GM23248 (cell line): ENCODE measurements at places on chromosomes 2 and 18. TPM values are rescaled to one million over a fixed set of nuclear protein-coding genes. Genes with fewer than 3 reads are reported as not detected.

DNA sequence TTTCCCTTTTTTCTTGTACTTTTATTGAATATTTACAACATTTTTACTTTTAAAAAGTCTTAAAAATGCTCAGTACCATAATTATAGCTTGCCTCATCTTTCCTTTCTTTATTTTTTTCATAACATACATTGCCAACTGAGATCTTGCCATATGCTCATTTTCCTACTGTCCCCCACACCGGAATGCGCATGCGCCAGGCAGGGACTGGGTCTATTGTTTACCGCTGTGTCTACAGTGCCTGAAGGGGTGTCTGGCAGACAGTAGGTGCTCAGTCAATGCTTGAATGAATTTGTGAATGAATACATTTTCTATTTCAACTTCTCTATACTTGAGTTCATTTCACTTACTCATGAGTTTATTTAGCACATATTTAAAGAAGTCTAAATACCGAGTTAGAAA is 158.0 kb downstream of the CYP26B1 start:
- DNase-seq: no peak

DNA sequence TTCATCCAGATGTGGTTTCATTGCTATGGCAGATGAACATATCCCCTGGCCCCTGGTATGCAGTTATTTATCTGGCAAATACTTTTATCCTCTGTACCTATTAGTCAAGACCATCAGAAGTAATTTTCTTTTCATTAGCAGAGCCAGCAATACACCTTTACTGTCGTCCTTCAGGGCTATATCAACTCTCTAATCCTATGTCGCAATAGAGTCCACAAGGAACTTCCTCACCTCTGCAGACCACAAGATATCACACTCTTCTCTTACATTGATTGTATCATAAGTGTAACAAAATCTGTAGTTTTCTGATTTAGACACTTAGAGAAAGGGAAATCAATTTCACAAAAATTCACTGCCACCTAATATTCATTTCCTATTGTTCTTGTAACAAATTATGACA is 252.9 kb upstream of the DCC start:
- no peak for DNase-seq

DNA sequence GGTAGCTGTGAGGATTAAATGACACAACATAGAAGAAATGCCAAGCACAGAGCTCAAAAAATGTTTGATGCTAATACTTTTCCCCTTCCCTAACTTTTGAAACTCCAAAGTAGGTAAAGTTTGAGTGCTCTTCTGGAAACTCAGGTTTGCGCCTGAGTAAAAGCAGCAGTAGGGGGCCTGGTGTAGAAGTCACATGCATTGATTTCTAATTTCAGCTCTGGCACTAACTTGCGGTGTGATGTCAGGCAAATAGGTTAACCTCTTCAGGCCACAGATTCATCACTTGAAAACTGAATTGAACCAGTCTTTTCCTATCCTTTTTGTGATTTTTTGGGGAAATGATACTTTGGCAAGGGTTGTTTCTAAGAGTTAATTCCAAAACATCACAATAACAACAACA is 27.2 kb downstream of the LHCGR start:
- DNase-seq: no peak

DNA sequence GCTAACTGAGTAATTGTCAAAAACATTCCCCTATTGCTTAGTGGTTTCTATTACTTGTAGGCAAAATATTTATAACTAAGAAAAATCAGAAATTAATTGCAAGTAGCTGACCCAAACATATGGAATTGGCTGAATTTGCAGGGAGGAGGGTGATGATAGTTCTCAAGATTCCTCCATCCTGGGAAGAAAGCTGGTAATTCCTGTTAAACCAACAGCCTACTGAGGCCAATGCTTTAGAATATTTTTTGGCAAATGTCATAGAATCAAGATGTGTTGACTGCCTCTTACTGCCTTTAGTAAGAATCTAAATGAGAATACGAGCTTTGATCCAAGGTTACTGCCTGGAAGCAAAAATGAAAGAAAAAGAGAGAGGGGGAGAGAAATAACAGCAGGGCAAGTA is 120.0 kb downstream of the COL6A3 start:
- no peak for DNase-seq

GRCh38 chr2:229591611-229592010 is 122.7 kb downstream of the DNER start:
- no peak for DNase-seq

The BCL2 gene
- total RNA-seq: 1.0 and 1.5 TPM in 2 replicates
